Urothelium cell line (cell line): ENCODE measurements at places on chromosomes 3 and 15.

- DNase-seq = no peak
Measured at GRCh38 chr3:195207731-195208130, 63.2 kb downstream of the XXYLT1 start.

DNA sequence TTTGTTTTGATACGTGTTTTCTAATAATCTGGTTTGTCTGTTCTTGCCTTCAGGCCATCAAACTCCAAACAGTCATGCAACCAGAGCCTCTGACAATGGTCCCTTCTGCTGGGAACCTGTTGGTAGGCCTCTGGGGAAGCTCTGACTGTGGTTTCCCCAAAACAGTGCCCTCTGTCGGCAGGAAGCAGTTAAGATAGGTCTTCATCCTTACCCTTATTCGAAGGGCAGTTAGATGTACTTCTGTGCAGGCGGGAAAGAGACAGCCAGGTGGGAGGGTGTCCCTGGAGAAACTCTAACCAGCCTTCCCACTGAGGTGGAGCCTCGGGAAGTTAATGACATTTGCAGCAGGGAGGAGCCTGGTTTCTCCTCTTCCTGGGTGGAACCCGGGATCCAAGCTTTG, 81.6 kb upstream of the CHMP2B start:
- no peak for DNase-seq

DNA sequence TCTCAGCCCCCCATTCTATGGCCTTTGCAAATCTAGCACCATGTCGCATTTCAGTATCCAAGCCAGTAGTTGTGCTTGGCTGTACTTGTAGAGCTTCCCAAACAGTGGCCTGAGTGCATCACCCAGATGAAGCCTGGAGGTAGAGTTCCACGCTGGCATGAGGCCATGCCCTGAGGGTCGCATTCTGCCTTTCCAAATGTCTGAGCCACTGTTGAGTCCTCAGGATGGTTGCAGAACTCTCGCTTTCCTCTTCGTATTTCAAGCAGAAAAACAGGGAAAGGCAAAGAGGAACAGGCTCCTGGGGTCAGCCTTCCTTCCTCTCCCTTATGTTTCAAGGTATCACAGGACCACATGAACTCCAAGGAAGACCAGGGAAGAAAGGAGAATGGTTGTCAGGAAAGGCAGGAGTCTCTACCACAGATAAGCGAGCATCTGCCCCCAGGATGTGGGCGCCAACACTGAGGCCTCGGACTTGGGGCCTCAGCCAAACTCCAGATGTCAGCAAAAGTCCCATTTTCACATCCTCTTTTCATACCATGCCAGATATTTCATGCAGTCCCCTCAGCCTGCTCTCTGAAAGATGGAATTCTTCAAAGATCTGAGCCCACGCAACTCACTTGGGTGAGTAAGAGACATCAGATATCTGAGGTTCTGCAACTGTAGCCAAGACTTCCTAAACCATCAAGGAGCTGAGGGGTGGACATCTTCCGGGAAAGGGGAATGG, 19.4 kb upstream of the PRR20G start:
- no peak for DNase-seq

GRCh38 chr15:28111543-28111942, 12.4 kb upstream of the OCA2 start:
- DNase-seq = no peak

GRCh38 chr3:8485141-8485870, 16.3 kb upstream of the LMCD1 start:
- DNase-seq = no peak
